SK-N-SH (cell line): ENCODE measurements at places on chromosomes 13 and 19.

- no peak for DNase-seq
Measured at GRCh38 chr13:99659226-99659625, 158.0 kb downstream of the TM9SF2 start.

DNA sequence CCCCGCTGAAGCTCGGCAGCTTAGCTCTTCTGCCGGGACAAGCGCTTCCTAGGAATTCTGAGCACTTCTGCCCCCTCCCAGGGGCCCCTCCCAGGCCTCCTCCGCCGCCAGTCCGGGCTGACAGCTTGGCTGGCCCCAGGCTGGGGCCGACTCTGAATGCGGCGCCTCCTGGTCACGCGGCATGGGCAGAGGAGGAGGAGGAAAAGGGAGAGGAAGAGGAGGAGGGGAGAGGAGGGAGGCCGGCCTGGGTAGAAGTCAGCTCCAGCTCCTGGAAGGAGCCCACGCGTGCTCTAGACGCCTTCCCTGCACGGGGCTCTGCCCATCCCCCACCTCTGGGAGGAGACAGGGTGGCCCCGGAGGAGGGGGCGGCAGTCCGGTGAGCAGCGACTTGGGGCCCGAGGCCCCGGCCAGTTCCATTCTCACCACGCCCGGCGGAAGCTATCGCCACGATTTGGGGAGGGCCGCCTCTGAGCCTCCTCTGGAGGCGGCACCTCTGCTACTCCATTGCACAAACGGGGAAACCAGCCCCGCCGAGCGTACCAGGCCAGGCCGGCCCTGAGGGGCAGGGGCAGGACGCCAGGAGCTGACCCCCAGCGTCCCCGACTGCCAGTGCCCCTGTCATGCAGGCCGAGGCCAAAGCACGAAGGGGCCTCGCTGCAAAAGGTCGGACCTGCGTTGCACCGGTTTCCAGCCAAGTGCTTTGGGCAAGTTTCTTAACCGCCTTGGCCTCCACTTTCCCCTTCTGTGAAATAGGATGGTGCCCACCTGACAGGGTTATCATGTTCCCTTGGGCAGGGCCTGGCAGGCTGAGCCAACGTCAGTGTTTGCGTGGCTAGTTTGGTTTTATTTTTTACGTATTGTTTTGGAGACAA is 31.6 kb downstream of the CCNE1 start:
- no peak for DNase-seq

GRCh38 chr13:27188239-27188638 is 16.6 kb upstream of the USP12 start:
- no peak for DNase-seq

GRCh38 chr13:53848366-53848961 is 819.9 kb downstream of the OLFM4 start:
- no peak for DNase-seq

GRCh38 chr13:95100525-95101433 is 200.5 kb downstream of the ABCC4 start:
- DNase-seq, result no peak

DNA sequence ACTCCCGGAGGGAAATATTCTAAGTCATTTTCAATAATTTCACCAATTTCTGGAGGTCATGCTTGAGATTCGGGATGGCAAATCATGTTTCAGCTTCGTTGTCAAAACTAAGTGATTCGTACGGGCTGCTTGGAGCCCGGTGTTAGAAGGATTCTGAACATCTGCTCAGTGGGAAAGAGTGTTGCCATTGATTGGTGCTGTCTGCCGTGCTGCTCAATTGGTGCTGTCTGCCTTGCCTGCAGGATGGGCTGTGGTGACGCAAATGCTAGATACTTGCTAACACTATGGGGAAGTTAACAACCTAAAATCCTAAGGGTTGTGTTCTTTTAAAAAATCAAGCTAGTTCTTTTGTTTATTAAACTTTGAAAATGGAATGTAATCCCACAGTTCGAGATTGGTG is 17.3 kb upstream of the CACNG8 start:
- peak; percentile 78 for DNase-seq

- peak; percentile 84 for DNase-seq
Measured at GRCh38 chr19:4067396-4068046, 822 bp upstream of the ZBTB7A start.

DNA sequence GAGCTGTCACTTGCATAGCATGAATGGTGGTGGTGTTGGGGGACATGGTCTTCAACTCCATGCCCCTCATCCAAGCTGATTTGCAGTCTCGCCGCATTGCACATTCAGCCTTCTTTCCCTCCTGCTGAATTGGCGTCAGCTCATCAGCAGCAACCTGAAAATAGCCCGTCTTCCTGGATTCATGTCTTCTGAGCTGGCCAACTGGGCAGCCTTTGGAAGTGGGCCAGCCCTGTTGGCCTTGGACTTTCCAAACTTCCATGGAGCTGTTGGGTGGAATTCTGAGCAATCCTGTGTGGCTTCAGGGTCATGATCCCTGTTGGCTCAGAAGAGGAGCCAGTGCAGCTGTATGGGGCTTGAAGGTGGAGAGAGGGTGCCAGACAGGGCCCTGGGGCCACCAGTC is 68.8 kb downstream of the ZNF536 start:
- no peak for DNase-seq

DNA sequence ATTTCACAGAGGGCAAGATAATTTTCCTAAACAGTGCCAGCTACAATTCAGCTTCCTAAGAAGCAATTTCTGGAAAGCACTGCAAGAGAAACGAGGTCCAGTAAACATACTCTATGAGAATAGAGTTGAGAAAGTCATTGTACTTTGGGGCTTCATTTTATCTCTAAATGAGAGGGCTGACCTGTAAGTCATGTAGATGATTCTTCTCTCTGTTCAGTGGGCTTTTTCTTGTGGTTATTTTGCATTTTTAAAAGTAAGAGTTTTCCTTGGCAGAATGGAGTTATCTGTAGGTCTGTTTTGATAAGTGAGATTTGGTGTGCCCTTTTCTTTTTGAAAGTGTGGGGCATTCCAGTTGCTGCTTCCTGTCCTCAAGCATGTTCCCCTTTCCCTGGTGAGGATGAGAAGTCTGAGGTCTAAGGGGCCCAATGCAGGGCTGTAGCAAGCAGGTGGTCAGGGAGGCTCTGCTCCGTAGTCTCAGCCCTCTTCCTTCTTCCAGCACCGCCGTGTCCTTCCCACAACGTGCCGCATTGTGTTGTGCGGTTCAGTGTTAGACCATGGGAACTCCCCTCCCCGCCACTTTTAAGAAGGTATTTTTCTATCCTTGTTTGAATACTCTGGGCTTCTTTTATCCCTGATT is 86.3 kb downstream of the ARHGEF7 start:
- no peak for DNase-seq

DNA sequence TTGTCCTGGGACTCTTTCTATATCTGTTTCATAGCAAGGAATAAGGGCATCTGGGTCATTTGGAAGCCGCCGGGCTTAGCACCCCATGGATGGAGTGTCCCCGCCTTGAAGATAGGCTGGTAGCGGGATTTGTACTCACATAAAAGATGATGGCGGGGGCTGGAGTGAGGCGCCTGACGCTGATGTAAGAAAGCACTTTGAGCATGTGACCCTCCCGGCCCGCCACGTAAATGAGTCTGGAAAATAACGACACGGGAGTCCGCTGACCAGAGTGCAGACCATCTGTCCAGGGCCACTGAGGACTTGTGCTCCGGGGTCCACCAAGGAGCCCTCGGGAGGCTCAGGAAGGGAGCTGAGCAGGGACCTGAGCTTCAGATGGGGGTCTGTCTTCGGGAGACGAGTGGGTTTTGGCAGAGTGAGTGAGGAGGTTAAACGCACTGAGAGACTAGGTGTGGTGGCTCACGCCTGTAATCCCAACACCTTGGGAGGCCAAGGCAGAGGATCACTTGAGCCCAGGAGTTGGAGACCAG is 25.8 kb downstream of the SLC7A9 start:
- no peak for DNase-seq

GRCh38 chr19:18501832-18502231 is 20.0 kb downstream of the ELL start:
- DNase-seq, result no peak

DNA sequence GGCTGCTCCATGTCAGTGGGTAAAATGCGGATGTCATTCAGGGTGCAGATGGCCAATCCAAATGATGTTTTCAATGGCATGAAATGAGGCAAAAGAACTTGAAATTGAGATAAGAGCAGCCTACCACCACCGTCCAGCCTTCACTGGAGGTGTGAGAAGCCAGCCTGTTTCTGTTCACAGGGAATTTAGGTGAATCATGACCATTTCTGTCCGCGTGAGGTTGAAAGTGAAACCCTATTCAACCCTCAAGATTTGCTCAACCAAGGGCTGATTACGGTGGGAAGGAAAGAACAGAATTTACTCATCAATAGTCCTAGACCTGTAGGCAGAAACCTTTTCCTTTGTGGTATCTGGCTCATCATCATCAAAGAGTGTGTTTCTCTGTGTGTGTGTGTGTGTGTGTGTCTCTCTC is 370.7 kb downstream of the COG6 start:
- DNase-seq, result no peak

GRCh38 chr13:73075954-73076353 is 17.1 kb downstream of the KLF5 start:
- DNase-seq, result no peak

- no peak for DNase-seq
Measured at GRCh38 chr13:100106705-100107104, 17.8 kb downstream of the PCCA start.

DNA sequence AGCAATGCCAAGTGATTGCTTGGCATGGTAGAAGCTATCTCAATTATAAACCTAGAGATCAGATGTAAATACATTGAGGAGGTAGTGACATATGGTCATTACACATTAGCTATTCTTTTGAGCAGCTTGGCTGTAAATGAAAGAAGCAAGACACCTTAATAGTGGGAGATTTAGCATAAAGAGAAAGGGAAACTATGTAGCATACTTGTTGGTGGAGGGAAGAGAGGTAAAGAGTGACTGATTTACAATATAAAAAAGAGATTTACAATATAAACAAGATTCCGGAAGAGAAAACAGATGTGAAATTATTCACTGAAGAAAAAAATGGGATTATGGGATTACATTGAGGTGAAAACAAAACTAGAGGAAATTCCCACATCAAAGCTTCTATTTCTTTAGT is 2009.6 kb downstream of the OLFM4 start:
- DNase-seq, result no peak

DNA sequence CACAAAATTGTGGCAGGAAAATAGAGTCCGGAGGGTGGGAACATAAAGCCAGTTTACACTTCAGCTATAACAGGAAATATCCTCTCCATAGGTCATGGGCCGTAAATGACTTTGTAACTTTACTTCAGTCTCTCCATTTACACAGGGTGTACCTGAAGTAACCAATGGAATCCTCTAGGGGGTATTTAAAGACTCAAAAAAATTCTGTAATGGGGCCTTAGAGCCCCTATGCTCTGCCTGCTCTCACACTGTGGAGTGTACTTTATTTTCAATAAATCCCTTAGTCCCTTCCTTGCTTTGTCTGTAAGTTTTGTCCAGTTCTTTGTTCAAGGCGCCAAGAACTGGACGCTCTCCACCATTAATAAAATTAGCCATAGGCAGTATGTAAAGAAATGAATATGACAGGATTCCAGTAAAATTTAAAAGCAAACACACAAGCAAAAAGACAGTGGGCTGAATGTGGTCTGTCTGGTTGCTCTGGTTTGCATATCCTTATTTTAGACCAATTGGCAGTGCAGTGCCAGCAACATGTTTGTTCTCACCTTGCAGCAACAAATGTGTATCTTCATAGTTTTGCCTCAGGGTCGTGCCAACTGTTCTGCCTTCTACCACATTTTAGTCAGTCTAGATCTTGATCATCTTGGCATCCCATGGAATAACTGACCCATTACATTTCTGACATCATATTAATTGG is 801.5 kb upstream of the SPRY2 start:
- DNase-seq, result no peak

DNA sequence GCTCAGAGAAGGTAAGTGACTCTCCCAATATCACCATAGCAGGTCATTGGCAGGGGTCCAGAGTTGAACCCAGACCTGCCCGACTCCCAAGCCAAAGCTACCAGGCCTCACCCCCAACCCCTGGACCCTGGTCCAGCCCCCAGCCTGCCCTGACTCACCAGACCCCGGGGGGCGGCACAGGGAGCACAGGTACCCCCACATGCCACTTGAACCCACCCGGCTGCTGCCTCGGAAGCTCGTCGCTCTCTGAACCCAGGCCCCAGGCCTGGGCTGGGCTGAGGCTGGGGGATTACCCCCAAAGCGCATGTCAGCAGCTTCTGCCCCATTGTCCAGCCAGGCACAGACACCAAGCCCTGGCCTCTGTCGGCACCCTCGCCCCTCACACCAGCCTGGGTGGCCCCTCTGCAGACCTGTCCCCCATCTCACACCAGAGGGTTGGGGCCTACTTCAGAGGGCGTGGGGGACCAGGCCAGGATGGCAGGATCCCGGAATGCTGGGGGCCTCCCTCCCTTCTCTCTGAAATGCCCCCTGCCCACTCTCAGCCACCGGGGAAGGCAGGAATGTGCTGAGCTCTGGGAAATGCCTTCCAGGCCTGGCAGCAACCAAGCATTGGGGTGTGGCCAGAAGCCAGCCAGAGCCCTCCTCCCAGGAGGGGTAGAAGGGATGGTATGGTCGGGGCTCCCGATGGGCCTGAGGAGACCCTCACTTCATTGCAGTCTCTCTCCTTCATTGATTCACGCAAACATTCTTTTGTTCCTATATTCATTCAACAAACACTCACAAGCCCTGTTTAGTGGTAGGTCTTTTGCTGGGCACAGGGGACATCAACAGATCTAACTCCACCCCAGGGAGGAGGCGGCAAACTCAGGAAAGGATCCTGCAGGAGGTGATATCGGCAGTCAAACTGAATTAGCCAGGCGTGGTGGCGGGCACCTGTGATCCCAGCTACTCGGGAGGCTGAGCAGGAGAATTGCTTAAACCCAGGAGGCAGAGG is 1.7 kb upstream of the PRX start:
- DNase-seq, result peak; percentile 12

- DNase-seq, result no peak
Measured at GRCh38 chr13:21925720-21926119, 254.8 kb downstream of the FGF9 start.

DNA sequence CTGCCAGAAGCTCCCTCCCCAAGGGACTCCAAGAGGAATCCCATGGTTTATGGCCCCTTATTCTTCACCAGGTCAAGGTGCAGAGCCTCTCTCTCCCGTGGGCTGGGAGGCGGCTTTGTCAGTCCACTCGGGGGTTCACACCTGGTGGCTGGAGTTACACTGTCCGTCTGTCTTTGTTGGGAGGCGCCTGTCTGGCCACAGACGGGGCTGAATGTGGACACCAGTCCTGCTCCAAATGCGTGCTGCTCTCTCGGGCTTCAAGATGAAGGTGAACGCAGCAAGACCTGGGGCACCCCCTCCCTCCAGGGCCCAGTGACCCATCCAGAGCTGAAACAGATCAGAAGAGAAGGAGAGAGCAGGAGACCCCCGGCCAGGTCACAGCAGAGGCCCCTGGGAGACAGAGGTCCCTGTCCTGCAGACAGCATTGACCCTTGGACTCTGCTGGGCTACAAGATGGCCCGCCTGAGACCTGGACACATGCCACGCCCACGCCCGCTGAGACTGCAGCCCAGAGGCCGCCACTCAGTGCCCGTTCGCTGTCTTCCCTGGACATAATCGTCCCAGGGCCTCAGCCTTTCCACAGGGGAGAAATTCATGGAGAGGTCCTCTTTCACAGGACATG is 29.9 kb upstream of the TUBGCP3 start:
- no peak for DNase-seq

- DNase-seq, result peak; percentile 95
Measured at GRCh38 chr13:113001241-113002140, 32.5 kb downstream of the MCF2L start.
